ENCODE measurements at places on chromosomes 16 and 17.
A peak's percentile ranks its signal among the peaks of the same experiment; 100 is the strongest.

DNA sequence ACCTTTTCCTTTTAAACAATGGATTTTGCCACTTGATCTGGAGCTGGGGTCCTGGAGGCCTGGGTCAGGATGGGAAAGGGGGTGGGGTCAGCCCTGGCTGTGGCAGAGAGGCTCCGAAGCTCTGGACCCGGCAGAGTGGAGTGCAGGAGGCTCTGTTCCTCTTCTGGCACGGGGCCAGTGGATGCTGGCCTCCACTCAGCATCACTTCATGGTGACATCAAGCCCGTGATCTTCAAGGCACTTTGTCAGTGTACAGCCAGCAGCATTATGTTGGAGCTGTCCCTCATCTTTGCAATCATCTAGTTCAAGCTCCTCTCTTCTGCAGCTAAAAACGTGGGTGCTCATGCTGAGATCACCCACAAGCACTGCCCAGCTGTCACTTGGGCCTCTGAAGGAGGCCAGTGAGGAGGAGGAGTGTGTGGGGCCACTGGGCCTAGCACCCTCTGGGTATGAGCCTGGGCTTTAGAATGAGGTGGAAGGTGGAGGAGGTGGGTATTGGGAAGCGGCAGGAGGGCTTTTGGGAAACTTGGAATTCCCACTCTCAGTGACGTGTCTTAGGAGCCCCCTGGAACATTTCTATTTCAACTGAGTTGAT, 45.9 kb upstream of the MGAT5B start:
- DNase-seq, result no peak

DNA sequence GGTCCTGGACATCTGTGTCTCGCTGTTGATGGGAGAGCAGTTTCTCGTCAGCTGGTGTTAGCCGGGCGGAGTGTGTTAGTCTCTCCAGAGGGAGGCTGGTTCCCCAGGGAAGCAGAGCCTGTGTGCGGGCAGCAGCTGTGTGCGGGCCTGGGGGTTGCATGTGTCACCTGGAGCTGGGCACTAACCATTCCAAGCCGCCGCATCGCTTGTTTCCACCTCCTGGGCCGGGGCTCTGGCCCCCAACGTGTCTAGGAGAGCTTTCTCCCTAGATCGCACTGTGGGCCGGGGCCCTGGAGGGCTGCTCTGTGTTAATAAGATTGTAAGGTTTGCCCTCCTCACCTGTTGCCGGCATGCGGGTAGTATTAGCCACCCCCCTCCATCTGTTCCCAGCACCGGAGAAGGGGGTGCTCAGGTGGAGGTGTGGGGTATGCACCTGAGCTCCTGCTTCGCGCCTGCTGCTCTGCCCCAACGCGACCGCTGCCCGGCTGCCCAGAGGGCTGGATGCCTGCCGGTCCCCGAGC, 17.9 kb downstream of the GAA start:
- DNase-seq, result no peak

- DNase-seq, result no peak
Observed at GRCh38 chr17:6508016-6508415, 48.3 kb downstream of the PITPNM3 start.

DNA sequence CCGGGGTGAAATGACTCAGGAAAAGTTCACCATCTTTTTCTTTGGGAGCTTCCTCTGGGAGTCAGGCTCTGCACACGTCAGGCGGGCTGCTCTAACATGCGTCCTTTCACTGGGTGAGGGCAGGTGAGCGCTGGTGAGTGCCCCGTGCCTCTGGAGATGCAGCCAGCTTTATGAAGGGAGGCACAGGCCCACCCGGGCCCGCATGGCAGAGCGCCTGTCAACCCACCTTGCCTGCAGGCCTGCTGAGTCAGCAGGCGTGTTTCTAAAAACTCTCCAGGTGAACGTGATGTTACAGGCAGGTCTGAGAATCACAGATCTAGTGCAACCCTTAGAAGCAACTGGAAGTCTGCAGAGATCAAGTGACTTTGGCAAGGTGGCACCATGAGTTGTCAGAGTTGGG, 18.4 kb downstream of the MAP1LC3B start:
- no peak for DNase-seq

DNA sequence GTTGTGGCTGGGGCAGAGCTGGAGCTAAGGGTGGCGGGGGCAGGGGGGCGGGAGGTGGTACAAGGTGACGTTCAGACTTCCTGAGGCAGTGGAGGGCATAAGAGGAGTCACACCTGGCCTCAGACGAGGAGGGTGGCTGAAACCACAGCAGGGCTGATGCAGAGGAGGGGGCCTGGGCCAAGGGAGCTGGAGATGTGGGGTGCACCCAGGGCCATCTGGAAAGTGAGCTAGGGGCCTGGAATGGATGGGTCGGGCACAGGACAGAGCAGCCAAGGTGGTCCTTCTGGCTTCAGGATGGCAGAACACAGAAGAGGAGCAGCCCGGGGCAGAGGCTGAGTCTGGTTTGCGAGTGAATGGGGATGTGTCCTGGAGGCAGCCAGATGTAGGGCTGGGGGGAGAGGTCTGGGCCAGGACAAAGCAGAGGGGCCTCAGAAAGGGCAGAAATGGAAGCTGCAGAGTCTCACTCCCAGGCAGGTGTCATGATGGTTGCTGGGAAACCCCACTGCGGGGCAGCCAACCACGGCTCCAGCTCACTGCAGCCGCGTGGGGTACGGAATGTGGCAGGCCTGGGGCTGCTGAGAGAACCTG, 57.6 kb downstream of the PRMT7 start:
- DNase-seq, result no peak

- no peak for DNase-seq
Observed at GRCh38 chr17:79466562-79467350, 144.1 kb downstream of the RBFOX3 start.

DNA sequence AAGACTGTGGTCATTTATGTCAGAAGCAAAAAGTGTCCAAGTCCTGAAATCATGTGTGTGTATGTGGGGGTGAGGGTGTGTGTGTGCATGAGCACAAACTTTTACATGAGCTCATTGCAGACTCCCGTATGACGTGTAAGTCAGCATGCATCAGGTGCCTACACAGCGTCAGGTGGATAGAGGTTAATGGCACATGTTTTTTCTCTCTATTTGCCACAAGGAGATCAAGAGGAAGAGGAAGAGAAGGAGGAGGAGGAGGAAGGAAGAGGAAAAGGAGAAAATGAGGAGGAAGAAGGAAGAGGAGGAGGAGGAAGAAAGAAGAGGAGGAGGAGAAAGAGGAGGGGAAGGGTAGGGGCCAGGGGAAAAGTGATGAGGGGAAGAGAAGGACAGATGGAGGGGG, 178.0 kb upstream of the DYNLRB2 start:
- no peak for DNase-seq

DNA sequence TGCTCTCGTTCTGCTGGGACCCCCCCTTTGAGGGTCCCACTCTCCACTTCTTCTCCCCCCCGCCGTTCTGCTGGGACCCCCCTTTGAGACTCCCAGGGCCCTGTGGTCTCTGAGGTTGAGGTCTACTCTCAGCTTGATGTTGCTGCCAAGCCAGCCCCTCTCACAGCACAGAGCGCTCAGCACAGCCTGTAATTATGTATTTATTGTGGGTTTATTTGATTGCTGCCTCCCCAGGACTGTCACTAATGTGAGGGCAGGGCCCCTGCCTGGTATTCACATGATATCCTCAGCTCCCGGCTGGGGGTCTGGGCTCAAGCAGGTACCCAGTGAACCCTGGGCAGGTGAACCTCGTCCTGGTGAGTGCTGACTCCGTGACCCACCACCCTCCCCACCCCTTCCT, 35.4 kb downstream of the ACTG1 start:
- DNase-seq, result no peak

DNA sequence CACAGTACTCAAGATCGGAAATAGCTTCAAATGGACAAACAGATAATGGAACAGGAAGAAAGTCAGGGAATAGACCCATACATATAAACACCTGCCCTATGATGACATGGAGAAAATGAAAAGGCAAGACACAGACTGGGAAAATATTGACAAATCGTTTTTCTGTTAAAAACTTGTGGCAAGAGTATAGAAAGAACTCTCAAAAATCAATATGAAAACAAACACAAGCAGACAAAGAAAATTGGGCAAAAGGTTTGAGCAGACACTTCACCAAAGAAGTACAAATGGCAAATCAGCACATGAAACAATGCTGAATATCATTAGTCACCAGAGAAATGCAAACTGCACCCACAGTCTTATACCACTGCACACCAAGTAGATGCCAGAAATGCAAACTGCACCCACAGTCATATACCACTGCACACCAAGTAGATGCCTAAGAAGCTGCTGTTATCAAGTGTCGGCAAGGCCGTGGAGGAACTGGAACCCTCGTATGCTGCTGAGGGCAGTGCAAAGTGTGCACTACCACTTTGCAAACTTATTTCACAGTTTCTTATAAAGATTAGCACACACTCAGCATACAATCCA, 123.5 kb upstream of the CHMP6 start:
- no peak for DNase-seq

DNA sequence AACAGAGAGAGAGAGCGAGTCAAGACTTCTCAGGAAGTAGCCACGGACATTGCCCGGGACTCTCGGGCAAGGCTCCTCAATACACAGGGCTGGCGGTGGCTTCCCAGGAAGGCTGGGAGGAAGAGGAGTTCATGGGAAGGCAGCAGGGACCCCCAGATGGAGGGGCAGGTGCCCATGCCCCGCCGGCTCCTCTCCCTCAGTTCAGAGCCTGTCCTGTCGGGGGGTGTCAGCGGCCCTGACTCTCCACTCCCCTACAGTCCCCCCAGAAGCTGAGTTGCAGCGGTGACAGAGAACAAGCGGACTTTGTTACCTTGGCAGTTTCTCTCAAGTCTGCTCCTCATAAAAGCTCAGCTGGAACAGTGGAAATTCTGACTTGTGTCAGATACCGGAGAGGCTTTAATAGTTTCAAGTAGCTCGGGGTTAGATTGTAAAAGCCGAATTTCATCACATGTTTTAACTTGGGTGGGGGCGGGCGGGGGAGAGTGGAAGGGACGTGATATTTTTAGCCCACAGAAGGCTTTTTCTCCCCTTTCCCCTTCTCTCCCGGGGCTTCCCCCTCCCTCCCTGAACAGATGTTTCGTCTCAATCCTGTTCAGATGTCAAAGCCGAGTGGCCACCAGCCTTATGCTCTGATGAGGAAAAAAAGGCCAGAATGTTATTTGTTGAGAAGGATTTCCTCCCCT, 65.2 kb downstream of the NKD1 start:
- DNase-seq, result peak; percentile 80

DNA sequence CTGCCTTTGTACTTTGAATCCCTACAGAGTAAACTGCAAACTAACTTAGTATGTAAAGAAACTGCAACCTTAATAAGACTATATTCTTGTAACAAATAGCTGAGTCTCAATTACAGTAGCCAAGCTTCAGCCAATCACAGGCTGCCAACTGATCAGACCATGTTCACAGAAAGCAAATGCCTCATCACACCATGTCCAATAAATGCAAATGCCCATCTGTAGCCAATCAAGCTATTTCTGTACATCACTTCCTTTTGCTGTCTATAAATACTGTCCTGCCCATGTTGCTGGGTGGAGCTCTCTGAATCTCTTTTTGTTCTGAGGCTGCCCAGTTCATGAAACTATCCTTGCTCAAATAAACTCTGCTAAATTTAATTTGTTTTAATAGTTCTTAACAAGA, 531.7 kb upstream of the TOM1L1 start:
- DNase-seq, result no peak
